ENCODE measurements at places on chromosomes 5 and 9.
A peak's percentile ranks its signal among the peaks of the same experiment; 100 is the strongest.

- DNase-seq = no peak
Observed at GRCh38 chr5:55570026-55570425, 35.3 kb upstream of the PLPP1 start.

DNA sequence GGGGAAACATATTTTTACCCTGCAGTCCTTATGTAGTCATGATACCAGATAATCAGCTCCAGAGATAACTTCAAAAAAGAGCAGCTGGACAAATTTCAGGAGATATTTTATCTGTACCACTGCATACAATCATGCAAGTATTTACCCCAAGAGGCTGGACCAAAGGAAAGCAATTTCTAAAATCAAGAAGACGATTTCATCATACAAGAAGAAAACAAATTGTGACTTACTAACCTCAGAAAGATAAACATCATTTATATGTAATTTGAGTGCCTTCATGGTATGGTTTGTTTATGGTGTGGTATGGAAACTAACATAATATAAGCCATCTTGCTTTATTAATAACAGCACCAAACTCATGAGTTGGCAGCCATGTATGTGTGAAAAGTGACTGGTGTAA lies 603.6 kb downstream of the PSAT1 start:
- no peak for DNase-seq

- no peak for DNase-seq
Observed at GRCh38 chr5:103362211-103362610, 103.6 kb downstream of the MACIR start.

- peak; percentile 43 for DNase-seq
Observed at GRCh38 chr5:129243039-129243438, 148.5 kb downstream of the ISOC1 start.

GRCh38 chr5:39473156-39473775 lies 48.5 kb upstream of the DAB2 start:
- DNase-seq = no peak

DNA sequence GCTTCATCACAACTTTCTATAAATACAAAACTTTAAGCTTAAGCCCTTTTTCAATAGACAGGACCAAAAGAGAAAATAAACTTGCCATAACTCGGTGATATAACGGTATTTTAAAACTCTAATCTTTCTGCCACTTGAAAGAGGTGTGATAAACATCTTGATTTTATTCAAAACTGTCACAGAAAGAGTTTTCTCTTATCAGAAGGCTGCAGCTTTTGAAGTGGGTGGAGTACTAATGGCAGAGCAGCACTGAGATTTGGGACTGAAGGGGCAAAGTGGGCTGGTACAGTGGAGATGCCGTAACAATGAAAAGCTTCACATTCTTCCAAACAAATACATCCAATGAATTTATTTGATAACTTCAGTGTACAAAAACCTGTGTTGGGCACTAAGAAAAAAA lies 92.5 kb downstream of the FBXO38 start:
- no peak for DNase-seq

DNA sequence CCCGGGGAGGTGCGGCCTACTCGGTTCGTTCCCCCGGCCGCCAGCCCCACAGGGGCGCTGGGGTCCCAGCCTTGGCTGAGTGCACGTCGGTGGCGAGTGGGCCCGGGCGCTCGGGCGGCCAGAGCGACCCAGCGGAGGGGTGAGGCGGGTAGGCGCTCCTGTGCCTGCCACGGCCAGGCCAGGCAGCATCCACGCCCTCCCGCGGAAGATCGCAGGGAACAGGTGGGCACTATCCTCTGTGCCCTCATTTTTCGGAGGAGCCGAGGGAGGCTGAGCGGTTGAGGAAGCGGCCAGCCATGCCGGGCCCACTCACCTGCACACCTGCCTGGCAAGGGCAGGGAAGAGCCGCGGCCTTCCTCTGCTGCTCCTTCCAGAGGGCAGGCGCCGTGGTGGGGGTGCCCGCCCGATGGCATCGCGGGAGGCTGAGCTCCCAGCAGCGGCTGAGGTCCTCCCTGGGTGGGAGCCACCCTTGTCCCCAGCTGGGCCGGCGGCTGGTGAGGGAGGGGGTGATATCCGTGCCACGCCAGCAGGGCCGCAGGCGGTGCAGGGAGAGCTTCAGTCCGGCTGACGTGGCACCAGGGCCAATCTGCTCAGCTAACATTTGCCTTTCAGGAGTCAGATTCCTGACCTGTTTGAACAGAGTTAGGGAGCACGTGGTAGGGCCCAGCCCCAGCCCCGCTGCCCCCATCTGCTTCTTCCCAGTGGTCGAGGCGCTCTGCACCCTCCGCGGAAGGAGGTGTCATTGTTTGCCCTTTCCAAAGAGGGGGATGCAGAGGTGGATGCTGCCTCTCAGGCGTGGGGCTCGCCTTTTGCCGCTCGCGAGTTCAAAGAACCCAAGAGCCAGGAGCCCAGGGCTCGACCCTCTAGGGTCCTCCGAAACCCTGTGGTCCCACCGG lies 1.6 kb upstream of the SEC16A start:
- no peak for DNase-seq

DNA sequence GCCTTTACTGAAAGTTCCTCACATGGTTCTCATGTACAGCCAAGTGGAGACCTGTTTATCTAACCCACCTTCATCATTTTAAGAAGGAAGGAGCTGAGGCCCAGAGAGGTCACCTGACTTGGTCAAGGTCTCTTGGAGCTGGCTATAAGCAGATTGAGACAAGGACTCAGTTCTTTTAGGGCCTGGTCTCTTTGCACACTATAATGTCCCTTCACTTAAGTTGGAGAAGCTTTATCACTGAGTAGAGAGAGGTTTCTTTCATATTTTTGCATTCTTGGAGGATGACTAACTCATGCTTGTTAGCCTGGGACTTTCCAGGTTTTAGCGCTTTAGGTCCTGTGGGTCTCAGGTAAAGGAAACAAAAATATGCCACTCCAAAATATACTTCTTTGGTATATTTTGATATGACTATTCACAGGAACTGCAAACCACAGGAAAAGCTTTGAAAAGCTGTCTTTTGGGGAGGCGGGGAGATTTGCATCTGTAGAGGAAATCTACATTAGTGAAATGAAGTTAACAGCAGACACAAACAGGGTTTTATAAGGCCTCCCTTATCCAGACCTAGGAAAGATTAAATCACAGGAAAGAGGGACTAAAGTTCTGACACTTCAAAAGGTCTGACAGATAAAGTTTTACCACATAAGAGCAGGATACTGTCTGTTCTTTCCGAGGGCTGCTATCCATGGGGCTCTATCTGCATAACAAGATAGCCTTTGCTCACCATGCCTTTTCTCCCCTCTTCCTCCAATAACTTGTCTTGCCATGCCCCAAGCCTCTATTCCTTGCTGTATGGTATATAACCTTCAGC lies 95.8 kb upstream of the ANKRD55 start:
- DNase-seq = no peak

DNA sequence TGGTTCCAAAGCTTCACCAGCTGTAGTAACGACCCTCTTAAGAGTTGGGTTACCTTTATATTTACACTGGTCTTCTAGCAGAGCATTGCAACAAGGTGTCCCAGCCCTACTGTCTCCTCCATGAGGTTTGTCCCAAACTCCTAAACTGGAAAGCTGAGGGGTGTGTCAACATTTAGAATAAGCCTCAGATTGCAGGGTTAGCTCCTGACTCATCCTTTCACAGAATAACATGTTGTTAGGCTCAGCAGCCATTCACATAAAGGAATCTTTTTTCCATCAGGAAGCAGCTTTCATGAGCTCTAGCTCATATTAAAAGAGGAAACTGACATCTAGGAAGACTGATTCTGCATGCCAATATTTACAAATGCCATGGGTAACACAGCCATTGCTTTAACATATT lies 238.7 kb downstream of the EFNA5 start:
- DNase-seq = no peak

DNA sequence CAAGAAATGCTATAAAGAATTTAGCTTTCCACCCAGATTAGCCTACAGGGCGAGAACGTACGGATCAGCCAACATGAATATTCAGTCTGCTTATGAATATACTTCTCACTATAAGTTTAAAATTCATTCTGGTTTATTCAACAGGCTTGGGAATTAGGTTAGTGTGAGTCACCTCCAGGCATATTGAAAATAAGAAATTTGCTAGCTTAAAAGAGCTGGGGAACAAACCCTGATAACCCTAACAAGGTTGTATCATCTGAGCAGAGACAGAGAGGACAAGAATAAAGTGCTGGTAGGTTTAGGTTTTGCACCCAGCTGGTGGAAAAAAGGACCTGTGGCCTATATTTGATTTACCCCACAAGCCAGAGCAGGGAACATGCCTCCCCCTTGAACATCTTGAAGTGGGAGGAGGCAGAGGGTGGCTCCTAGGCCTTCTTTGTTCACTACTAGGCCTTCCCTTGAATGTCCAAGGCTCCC lies 12.3 kb downstream of the FNBP1 start:
- no peak for DNase-seq

- DNase-seq = no peak
Observed at GRCh38 chr9:95044731-95045508, 272.6 kb downstream of the FANCC start.

DNA sequence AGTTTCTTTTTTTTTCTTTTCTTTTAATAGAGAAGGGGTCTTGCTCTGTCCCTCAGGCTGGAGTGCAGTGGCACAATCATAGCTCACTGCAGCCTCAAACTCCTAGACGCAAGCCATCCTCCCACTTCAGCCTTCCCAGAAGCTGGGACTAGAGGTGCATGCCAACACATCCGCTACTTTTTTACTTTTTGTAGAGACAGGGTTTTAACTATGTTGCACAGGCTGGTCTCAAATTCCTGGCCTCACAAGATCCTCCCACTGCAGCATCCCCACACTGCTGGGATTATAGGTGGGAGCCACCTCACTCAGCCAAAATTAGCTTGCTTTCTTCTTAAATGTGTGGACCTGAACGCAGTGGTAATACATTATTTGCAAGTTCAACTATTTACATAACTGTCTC lies 66.1 kb downstream of the SERINC5 start:
- DNase-seq = no peak

- DNase-seq = no peak
Observed at GRCh38 chr5:142756576-142756975, 13.6 kb upstream of the ARHGAP26 start.

DNA sequence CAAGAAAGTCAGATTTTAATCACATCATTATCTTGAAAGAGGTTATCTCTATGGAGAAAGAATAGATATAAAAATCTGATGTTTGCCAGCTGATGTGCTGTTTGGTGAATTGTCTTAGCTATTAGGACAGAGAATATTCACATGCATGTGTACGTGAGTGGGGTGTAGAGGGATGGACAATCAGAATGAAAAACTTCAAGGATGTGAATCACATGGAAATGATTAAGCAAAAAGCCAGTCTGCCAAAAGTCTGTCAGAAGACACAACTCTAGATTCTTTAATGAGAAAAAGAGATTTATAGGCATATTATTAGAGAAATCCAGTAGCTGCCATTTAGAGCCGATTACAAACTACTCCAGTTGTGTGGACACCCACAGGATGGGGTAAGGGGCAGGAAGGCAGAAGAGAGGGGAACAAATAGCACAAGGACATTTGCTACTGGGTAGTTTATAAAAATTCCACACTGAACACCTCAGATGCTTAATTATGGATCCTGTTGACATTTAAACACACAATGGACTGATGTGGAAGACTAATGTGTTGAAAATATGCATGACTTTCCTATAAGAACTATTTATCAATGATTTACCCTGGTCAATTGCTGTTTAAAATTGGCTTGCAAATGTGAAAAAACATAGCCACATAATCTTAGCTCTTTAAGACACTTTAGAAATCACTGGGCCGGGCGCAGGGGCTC lies 127.4 kb downstream of the PTTG1 start:
- DNase-seq = no peak

DNA sequence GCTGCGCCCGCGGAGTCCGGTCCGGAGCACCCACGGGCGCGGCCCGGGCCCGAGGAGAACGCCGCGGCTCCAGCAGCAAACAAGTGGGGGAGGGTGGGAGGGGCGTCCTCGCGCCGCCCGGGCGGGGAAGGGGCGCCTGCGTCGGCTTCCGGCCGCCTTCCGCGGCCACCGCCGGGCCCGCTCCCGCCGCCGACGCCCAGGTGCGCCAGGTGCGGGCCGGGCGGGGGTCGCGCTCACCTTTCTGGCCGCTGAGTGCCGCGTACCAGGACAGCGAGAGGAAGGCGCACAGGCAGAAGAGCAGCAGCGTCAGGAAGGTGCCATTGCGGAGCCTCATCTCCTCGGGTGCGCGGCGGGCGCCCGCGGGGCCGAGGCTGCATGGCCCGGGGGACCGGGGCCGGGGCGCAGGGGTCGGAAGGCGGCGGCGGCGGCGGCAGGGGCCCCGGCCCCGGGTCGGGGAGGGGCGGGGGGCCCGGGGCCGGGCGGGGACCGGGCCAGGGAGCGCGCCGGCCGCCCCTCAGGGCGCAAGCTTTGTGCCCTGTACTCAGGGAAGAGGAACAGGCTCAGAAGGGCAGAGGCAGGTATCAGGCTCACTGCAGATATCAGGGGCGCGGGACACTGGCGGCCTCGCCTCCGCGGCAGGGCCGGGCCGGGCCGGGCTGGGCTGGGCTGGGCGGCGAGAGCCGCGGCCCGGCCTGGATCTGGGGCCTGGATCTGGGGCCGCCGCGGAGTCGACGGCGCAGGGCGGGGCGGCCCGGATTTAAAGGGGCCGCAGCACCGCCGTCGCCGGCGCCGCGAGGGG lies at the start of gene MGAT4B:
Gene MGAT4B (minus strand): TSS at position 617 of the 799 bp plus-strand sequence. CDS start 283 bp downstream, at position 334.
- DNase-seq = no peak

GRCh38 chr5:52800394-52801213 lies 12.9 kb downstream of the ITGA1 start:
- DNase-seq = no peak

GRCh38 chr9:93648836-93649235 lies 72.5 kb downstream of the PHF2 start:
- no peak for DNase-seq

DNA sequence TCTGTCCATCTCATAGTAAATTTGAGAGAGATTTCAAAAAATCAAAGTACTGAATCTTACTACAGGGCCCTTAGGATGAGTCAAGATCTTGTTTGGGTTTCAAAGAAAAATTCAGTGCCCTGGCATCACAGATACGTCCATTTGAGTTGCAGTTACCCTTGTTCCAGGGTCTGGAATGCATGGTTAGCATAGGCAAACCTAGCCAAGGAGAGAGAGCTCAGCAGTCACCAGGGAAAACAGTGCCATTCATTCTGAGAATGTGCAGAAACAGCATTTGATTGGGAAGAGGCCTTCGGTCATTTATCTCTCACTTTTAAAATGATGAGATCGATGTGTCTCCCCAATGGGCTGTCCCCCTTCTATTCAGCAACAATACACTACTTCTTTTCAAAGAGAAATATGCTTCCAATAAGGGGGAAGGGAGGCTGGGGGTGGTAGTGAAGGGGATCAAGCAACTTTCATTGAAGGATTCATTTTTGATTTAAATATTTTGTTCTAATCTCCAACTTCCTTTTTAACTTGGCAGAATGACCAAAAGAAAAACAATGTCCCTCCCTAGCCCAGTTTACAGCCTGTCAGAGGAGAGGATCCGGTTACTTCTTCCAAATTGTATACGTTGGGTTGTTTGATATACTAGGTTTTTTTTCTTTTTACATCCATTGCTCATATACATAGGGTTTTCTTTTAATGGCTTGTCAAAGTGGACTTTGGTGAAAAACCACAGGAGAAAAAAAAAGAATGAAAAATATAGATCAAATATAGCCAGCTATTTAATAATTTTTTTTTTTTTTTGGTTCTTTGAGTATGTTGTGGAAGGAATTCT lies 491.1 kb downstream of the CCDC171 start:
- no peak for DNase-seq

Measured in HS-5 (cell line).